ENCODE measurements at places on chromosomes 11 and 22.

GRCh38 chr11:74723511-74723910 lies 7.7 kb downstream of the CHRDL2 start:
- no peak for DNase-seq

DNA sequence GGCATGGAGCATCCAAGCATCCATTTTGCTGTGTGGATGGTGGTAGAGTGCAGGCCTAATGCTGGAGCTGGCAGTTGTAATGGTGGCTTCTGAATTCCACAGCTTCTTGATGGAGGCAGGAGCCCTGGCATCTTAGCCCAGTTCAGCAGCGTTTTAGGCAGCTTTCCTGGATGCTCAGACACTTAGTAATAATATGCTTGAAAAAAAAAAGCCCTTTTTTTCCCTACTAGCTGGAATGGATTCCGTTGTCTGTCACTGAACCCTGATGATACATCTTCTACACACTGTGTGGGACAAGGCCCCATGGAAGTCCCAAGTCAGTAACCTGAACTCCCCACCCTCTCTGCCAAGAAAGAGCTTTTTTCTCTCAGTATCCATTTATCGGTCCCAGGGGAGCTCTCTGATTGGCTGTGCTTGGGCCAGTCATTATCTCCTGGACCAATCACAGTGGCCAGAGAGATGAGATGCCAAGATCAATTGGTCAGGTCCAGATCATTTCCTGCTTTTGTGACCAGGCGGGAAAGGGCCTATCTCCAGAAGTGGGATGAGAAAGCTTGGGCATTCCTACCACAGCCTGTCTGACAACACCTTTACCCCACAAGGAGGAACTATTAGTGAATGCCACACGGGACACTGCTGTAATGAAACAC lies 34.2 kb downstream of the MCM5 start:
- DNase-seq = no peak

- no peak for DNase-seq
These were observed 63.7 kb downstream of the MAML2 start for GRCh38 chr11:96279018-96279895.

DNA sequence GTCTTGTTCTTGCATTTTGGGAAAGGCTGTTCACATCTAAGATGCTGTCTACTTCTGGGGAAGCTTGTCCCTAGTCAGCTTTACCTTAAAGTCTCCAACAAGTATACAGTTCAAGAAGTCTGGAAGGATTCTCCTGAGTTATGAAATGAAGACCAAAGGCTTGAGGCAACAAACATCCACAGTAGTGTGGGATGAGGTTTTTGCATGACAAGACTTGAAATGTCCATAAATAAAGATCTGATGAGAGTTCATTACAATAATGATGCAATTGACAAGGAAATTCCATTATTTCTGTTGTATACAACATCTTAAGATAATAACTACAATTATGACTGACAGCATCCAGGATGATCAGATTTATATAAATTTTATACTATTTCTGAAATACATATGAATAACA lies 21.3 kb upstream of the KDM4E start:
- no peak for DNase-seq

GRCh38 chr11:48169717-48170116 lies 46.9 kb upstream of the OR4B1 start:
- DNase-seq = peak; percentile 63

DNA sequence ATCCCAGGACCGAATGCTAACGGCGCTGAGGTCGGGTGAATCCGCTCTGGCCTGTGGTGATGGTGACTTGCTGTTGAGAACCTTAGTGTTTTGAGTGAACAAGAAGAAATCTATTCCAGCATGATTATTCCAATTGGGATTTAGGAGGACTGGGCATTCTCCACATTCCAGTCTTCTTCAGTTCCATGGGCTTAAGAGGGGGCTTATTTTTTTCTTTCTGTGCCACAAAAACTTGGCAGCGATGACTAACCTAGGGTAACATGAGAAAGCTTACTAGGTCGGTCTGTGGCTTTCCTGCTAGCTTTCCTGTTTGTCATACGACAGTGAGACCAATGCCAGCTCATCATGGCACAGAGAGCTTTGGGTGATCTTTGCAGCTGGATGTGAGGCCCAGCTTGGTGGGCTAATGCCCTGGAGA lies 62.9 kb upstream of the ATXN10 start:
- no peak for DNase-seq

DNA sequence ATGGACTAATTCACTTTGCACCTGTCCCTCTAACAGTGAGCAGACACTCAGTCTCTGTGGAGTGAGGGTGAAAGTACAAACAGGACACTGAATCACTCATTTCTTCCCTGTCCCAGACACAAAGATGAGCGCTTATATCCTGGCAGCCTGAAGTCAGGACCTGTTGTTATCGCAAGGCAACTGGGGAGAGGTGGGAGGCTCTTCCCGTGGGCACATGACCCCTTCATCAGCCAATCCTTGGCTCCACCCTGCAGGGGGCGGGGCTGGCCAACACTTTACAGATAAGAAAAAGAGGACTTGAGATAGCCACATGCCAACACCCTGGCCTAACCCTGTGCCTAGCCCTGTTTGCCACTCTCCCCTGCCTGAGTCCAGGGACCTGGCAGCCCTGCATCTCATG lies 29.5 kb upstream of the TESMIN start:
- no peak for DNase-seq

- DNase-seq = peak; percentile 40
These were observed 826 bp upstream of the PTPRJ start for GRCh38 chr11:47979378-47980087.

DNA sequence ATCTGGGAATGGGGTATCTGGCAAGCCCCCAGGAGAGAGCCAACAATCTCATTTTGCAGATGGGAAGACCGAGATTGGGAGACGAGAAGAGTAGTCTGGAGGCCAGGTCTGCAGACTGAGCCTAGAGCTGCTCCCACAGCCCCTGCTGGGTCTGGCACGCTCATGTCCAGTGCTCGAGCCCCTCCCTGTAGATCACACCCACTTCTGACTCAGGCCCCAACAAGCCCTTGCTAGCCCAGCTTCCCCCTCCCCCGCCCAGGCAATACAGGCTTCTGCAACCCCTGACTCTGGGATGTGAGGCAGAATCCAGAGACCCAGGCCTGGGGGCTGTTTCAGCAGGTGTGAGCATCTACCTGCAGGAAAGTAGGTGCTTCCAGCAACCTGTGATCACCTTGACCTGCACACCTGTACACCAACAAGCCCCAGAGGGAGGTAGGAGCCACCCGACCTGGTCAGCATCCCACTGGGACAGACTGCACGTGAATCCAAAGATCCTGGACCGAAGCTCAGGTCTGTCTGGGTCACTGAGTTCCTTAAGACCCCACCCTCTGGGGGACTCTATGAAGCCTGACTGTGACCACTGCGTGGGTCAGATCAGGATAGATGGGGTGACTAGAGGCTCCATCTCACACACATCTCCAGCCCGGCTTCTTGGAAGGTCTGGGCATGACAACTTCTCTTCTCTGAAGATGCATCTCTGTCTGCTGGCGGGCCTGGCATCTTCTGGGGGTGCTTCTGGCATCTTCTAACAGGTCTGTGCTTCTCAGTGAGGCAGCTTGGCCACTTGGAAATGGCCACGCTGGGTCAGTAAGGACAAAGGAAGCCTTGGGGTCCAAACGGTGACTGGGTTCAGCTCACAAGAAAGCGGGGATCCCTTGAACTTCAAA lies 29.3 kb downstream of the LINC01488 start:
- DNase-seq = no peak

GRCh38 chr22:41043722-41044121 lies 48.7 kb upstream of the EP300 start:
- no peak for DNase-seq

- DNase-seq = no peak
These were observed 8.2 kb downstream of the CD5 start for GRCh38 chr11:61110255-61111049.

DNA sequence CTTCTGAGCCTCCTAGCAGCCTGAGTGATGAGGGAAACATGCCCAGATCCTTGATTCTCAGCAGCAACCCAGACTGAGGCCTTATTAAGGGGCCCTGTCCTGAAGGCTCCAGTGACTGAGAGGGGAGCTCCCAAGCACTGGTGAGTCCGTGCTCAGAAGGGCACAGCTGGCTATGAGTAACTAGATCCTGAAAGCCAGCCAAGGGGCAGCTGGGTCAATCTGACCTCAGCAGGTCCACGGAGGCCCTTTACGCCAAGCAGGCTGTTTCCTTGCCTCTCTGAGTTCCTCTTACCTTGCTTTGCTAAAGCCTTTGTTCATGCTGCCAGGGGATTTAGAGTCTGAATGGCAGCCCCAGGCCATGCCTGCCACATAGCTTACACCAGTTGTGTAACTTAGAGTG lies 19.3 kb upstream of the MIEF1 start:
- no peak for DNase-seq

- DNase-seq = peak; percentile 26
These were observed at the start of gene SCT for GRCh38 chr11:626475-627307. Gene SCT, minus strand, starts transcription at chr11:627181. Its CDS starts 38 bp downstream, at chr11:627143.

All from femur (tissue), 1 donor.